ENCODE measurements at places on chromosomes 5 and 9.

- DNase-seq = no peak
Measured at GRCh38 chr5:150401076-150401375, 11.7 kb downstream of the CD74 start.

- DNase-seq = no peak
Measured at GRCh38 chr5:39015743-39016586, 58.2 kb downstream of the RICTOR start.

DNA sequence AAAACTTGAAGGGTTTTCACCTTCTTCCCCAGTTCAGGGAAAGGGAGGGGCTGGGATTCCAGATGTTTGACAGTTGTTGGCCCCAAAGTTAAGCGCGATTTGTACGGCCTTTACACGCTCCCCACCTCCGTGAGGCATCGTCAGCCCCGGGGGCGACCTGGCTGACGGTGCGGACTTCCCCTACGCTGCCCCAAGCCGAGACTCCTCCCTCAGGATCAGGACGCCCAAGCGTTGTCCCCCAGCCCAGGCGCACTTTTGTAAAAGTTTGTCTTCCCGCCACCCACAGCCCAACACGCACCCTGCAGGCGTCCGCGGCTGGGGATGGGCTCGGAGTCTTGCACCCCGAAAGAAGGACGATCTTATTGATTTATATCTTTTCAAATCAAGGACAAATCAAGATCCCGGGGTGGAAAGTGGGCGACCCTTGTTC, 713 bp downstream of the MOB3B start:
- DNase-seq = peak; percentile 46

DNA sequence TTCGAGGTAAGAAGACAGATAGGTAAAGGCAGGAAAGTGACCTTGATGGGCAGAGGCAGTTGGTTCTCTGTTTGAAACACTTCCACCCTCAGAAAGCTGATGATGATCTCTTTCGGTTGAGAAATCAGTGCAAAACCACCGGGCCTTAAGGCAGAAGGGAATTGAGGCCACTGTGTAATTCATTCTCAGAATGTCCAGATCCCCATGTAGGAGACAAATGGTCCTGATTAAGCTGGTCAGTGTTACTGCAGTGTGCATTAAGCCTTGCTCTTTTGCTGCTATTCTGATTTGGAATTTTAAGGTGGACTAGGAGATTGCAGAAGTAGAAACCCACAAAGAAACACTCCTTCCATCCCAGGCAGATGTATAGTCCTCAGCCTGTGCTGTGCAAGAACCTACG, 255.2 kb downstream of the ARHGAP26 start:
- no peak for DNase-seq

- DNase-seq = no peak
Measured at GRCh38 chr5:34970552-34970951, 41.2 kb downstream of the DNAJC21 start.

DNA sequence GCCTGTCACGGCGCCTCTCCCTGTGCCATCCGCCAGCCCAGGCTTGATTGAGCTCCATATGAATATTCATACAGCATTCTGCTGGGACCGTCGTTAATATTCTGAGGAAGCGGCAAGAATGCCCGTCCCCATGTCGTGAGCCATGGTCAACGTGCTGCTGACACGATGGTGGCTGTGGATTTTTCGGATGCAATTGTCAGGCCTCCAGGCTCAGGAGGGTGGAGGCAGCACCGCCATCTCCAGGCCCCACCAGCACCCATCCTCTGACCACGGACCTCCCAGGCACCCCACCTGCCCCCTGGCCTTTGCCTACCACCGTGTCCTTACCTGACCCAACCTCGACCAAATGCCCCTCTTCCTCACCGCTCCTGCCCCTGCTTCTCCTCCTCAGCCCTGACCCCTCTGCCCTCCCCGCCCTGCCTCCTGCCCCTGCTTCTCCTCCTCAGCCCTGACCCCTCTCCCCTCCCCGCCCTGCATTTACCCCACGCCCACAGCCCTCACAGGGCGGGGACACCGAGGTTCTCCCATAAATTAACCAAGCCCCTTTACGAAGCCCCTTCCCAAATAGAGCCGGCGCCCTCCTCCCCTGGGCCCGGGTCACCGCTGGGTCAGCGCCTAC, 9.9 kb downstream of the TMEM250 start:
- DNase-seq = no peak

- no peak for DNase-seq
Measured at GRCh38 chr9:134234001-134234660, 69.8 kb upstream of the RNU6ATAC start.

DNA sequence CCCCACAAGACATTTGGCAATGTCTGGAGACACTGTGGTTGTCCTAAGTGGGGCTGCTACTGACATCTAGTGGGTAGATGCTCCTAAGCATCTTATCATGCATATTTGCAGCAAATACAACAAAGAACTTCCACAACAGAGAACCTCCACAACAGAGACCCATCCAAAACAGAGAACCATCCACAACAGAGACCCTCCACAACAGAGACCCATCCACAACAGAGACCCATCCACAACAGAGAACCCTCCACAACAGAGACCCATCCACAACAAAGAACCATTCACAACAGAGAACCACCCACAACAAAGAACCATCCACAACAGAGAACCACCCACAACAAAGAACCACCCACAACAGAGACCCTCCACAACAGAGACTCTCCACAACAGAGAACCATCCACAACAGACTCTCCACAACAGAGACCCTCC, 32.8 kb downstream of the ARPC5L start:
- peak; percentile 47 for DNase-seq

- DNase-seq = no peak
Measured at GRCh38 chr5:32202394-32202793, 28.3 kb upstream of the GOLPH3 start.

DNA sequence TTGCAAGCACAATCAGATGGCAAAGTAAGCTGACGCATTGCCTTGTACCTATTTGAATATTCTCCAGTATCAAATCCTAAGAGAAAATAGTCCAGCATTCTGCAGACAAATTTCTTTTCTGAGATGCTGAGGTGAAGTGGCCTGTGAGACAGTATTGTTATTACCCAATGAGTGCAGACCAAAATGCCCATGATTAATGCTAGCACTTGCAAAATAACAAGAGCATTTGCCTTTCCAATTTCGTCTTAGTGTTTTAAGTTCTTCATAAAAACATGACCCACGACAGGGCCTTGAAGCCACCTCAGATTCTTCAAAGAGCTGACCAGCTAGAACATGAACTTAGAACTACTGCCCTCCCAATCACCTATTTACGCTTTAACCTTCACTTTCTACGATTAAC, 2.6 kb upstream of the IQGAP2 start:
- DNase-seq = no peak

DNA sequence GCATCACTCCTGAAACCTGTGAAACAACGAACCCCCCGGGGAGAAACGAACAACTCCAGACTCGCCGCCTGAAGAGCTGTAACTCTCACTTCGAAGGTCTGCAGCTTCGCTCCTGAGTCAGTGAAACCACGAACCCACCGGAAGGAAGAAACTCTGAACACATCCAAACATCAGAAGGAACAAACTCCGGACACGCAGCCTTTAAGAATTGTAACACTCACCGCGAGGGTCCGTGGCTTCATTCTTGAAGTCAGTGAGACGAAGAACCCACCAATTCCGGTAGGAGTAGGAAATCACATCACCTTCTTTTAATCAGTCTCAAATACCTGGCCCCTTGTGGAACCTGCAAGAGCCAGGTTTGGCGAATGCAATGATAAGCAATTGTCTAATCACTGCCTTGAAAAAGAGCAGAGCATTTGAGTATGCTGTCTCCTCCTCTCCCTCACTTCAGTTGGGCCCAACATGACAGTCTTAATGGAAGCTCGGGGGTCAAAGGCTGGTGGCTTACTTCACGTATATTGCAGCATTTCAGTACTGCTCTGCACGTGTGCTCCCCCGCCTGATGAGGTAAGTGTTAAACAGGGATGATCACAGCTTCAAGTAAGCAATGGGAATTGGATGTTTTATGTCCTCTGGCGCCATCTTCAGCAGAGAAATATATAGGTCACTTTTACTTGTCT, 473 bp downstream of the IRGM start:
- peak; percentile 82 for DNase-seq

DNA sequence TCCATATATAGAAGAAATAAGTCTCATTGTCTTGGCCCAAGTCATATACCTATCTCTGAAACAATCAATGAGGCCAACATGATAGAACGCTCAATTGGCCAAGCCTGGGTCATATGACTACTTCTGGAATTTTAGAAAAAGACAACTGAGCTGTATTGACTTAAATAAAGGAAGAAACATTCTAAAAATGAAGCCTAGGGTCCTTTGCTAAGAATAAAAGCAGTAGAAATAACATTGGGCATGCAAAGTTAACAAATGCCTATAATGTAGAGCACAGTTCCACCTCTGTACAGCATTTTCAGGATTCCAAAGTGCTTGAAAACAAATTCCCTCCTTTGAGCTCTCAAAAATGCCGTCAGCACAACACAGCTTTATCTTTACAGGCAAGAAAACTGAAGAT, 391.8 kb downstream of the PRELID2 start:
- DNase-seq = no peak

DNA sequence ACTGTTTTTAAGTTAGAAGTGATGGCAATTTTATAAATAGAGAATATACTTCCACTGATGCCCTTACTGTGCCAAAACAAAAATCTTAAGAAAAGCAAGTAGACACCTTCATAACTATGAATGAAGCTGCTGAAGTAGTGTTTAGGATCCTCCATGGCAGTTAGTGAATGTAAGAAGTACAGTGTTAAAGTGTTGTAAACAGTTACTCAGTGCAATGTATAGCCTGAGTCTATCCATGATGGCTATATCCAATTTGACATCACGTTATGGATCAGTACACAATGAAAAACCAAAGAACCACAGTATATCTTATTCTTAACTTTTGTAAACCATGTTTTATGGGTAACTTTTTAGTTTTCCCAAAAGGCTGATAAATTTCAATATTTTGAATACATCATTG, 7.1 kb downstream of the CCNG1 start:
- DNase-seq = no peak

- no peak for DNase-seq
Measured at GRCh38 chr5:123752552-123753179, 240.7 kb downstream of the CSNK1G3 start.

GRCh38 chr5:98933445-98934072, 4.8 kb upstream of the CHD1 start:
- no peak for DNase-seq

GRCh38 chr5:30387974-30388632, 805.4 kb upstream of the CDH6 start:
- no peak for DNase-seq

DNA sequence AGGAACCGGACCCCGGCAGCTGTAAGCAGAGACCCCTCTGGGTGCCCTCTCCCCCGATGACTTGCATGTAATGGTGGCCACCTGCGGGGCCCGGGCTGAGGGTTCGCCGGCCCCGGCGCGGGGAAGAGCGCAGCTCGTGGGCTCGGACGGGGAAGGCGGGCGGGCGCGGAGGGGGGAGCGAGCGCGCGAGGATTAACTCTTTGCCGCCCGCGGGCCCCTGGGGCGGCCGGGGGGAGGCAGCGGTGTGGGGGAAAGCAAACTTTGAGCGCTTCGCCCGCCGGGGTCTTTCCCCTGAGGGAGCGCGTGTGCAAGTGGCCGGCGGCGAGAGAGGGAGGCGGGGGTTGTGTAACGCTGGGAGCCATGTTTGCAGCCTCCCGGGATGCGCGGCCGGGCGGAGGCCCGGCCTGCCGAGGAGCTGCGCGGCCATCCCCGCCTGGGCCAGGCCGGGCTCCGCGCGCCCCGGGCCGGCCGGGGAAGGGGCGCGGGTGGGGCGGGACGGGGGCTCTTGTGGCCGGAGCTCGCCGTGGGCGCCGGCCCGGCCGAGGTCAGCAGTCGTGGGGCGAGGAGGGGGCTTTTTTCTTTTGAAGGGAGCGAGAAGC, 547 bp downstream of the ANP32B start:
- peak; percentile 55 for DNase-seq

DNA sequence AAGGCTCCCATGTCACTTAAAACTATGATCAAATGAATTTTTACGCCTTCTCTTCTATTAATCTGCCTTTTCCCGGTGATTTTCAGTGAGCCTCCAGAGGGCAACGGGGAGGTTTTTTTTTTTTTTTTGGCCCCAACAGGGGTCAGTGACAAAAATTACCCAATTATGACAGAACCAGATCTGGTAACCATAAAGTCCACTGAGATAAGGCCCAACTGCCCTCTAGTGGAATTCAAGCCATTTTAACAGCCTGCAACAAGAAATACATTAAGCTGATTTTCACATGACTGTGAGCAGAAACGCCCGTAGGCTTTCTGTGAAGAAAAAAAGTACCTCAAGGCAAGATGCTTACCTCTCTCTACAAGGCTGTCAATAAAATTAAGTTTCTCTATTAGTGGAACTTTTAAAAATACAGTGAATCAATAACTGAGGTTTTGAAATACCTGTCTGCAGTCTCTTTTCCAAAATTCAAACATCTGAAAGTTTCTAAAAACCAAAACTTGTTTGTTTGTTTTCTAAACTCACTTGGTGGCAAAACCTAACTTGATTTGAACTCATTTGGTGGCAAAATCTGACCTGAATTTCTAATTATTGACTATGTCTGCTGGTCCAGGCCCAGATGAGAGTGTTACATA, 49.7 kb upstream of the FST start:
- peak; percentile 30 for DNase-seq

GRCh38 chr5:60495644-60496520, 204.1 kb downstream of the DEPDC1B start:
- no peak for DNase-seq

GRCh38 chr5:26700759-26701384, 337.5 kb downstream of the CDH9 start:
- peak; percentile 84 for DNase-seq

GRCh38 chr5:32230356-32231099, 56.4 kb upstream of the GOLPH3 start:
- DNase-seq = peak; percentile 29

- DNase-seq = no peak
Measured at GRCh38 chr5:153463806-153464205, 26.7 kb upstream of the GRIA1 start.

- no peak for DNase-seq
Measured at GRCh38 chr9:38117651-38118050, 48.6 kb upstream of the SHB start.

DNA sequence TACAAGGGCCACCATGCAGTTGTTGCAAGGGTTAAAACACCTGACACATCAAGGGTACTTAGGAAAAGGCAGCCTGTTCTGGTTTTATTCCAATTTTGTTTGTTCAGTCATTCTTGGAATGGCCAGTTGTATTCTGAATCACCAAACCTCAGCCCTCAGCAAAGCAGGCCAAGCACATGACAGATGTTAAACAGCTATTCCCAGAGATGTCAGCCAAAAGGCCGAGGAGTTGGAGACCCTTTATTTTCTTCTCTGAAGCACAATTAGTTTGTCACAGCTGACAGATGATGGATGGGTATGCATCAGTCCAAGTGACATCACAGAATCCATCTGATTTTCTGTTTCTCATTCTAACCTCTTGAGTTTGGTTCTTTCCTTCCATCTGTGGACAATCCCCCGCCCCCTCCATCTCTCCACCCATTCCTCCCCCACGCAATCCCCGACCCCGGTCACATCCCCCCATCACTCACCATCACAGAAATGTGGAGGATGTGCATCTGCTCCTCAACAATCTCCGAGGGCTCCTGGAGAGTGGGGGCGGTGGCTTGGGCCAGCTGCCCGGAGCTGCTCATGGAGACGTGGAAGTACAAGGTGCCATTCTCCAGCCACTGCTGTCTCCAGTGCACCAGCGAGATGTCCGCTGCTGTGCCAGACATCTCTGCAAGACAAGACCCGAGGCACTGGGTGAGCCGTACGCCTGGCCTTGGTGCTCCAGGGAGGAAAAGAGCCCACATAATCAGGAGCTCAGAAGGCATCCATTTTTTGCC, 123.8 kb downstream of the ASTN2 start:
- no peak for DNase-seq

- no peak for DNase-seq
Measured at GRCh38 chr9:113428062-113428615, 17.6 kb downstream of the C9orf43 start.

Measured in HT-29 (cell line).